ENCODE measurements at places on chromosomes 12 and 14. TPM values are rescaled to one million over a fixed set of nuclear protein-coding genes. Genes with fewer than 3 reads are reported as not detected.

The DLK1 gene
- 5.3 TPM for total RNA-seq

The SDSL gene
- total RNA-seq = 10.9 TPM

The DDX24 gene
- 142 TPM for total RNA-seq

The GPR135 gene
- total RNA-seq = 6.0 TPM

- H3K27ac ChIP-seq = no peak overlapping the region
- no peaks in the 10 kb centered on the region for H3K27me3 ChIP-seq
- H3K4me1 ChIP-seq = no peaks in the 10 kb centered on the region
- no peak overlapping the region for H3K4me3 ChIP-seq
These were observed 293.0 kb upstream of the TBX3 start for GRCh38 chr12:114976959-114977358.

- H3K4me3 ChIP-seq = no peak overlapping the region
- H3K27me3 ChIP-seq = no peaks in the 10 kb centered on the region
- H3K4me1 ChIP-seq = peaks cover 39% of the 10 kb centered on the region
- no peak for DNase-seq
These were observed 46.5 kb downstream of the ELK3 start for GRCh38 chr12:96240656-96241055.

GRCh38 chr12:76020731-76021672 is 10.6 kb downstream of the PHLDA1 start:
- no peaks in the 10 kb centered on the region for H3K36me3 ChIP-seq
- H3K4me3 ChIP-seq = no peak overlapping the region
- DNase-seq = no peak
- H3K27me3 ChIP-seq = no peaks in the 10 kb centered on the region
- peak overlapping the region; percentile 29 for H3K27ac ChIP-seq

DNA sequence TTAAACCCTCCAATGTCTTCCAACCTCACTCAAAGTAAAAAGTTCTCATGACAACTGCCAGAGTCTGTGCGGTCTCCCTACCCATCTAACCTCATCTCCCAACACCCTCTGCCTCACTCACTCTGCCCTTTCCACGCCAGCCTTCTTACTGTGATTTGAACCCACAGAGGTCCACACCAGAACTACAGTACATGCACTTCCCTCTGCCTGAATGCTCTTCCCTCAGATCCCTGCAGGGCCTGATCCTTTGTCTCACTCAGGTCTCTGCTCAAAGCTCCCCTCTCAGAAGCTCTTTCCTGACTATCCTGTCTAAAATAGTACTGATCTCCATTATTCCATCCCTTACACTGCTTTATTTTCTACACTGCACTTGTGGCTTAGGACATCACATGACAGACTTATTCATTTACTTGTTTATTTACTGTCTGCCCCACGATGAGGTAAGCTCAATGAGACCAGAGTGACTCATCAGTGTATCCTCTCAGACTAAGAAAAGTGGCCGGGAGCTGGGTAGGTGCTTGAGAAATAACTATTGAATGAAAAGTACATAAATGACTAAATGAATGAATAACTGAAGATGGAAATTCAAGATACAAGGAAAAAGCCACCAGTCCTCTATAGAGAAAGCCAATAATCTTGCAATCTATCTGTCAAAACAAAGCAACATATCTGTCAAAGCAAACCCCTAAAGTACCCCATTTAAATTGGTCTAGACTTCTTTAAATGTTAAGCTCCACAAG is 17.1 kb downstream of the POMT2 start:
- peaks cover 17% of the 10 kb centered on the region for H3K36me3 ChIP-seq
- H3K27ac ChIP-seq = peak overlapping the region; percentile 30
- no peak for DNase-seq
- H3K4me3 ChIP-seq = no peak overlapping the region

DNA sequence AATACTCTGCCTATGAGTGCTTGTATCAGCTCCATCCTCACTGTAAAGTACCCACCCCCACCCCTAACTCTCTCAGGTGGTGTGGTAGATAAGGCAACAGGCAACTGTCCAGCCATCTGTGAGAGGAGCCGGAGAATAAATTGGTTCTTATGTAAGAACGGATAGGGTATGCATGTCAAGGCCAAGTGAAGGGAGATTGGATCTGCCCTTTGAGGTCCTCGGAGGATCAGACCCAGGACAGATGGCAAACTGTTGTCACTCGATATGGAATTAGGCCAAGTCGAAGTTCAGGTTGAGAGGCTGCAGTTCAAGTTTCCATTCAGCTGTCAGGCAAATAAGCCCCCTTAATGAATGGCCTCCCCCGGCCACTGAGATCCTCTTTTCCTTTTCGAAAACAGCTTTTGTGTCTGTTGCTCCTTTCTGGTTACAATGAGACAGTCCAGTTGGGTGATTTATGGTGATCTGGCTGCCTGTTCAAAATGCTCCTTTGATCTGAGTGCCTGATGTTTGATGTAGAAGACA is 120.3 kb downstream of the VRK1 start:
- no peak for DNase-seq
- H3K27ac ChIP-seq = no peak overlapping the region
- no peaks in the 10 kb centered on the region for H3K27me3 ChIP-seq
- no peaks in the 10 kb centered on the region for H3K4me1 ChIP-seq

DNA sequence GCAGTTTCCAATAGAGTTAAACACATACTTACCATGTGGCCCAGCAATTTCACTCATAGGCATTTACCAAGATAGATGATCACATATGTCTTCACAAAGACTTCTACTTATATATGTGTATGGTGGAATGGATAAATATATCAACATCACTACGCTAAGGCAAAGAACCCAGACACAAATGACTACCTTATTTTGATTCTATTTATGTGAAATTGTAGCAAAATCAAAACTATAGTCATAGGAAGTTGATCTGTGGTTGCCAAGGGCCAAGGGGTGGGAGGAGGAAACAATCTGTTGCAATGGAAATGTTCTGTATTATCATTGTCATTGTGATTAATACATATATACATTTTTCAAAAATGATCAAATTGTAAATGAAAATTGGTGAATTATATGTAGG is 47.7 kb upstream of the ANP32D start:
- no peak overlapping the region for H3K27ac ChIP-seq
- H3K27me3 ChIP-seq = no peaks in the 10 kb centered on the region
- no peak for DNase-seq
- H3K36me3 ChIP-seq = no peaks in the 10 kb centered on the region

DNA sequence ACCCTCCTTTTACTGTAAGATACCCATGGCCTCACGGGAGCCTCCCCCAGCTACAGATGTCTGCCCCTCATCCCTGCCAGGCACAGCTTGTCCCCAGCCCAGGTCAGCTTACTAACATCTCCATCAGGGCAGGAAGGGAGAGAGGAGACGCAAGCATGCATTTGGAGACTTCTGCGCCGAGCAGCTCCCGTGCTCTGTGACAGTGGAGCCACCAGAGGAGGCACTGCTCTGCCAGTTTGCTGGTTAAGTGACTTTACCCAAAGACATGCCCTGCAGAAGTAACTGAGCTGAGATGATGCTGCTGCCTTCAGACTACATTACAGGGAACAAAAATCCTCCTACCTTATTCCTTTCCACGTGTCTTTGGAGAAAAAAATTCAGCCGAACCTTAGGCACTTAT is 133.4 kb downstream of the ESRRB start:
- peak; percentile 67 for DNase-seq
- no peak overlapping the region for H3K27ac ChIP-seq
- H3K4me3 ChIP-seq = no peak overlapping the region

DNA sequence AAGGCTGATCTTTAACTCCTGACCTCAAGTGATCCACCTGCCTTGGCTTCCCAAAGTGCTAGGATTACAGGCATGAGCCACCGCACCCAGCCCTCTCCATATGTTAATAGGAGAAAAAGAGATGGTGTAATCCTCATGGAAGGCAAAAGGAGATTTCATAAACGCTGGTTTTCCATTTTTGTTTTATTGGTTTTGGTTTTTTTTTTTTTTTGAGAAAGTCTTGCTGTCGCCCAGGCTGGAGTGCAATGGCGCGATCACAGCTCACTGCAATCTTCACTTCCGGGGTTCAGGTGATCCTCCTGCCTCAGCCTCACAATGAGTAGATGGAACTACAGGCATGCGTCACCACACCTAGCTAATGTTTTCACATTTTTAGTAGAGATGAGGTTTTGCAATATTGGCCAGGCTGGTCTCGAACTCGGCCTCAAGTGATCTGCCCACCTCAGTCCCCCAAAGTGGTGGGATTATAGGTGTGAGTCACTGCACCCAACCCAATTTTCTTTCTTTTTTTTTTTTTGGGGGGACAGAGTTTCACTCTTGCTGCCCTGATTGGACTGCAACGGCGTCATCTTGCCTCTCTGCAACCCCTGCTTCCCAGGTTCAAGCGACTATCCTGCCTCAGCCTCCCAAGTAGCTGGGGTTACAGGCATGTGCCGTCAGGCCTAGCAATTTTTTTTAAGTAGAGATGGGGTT is 8.1 kb downstream of the PTGES3 start:
- H3K36me3 ChIP-seq = peaks cover 15% of the 10 kb centered on the region
- no peak for DNase-seq
- H3K4me3 ChIP-seq = no peak overlapping the region
- no peaks in the 10 kb centered on the region for H3K27me3 ChIP-seq

DNA sequence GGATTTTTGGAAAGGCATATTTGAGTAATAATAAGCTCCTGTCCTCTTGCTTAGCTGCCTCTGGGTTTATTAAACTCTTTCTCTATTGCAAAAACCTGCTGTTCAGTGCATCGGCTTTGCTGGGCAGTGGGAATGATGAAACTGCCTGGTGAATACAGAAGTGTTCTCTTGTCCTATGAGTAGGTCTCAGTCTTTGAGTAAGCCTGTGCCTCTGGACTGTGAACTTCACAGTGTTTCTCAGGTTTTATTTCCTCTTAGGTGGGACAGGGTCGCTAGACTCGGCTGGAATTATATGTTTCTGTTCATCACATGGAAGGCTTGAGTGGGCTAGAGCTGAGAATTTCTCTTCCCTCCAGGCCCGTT is 46.4 kb downstream of the CRADD start:
- no peak overlapping the region for H3K4me3 ChIP-seq
- no peaks in the 10 kb centered on the region for H3K4me1 ChIP-seq
- DNase-seq = no peak
- H3K36me3 ChIP-seq = no peaks in the 10 kb centered on the region
- H3K27me3 ChIP-seq = no peaks in the 10 kb centered on the region

GRCh38 chr12:39329018-39329417 is 113.9 kb downstream of the KIF21A start:
- H3K27me3 ChIP-seq = no peaks in the 10 kb centered on the region
- H3K36me3 ChIP-seq = peaks cover 12% of the 10 kb centered on the region
- H3K27ac ChIP-seq = no peak overlapping the region
- no peaks in the 10 kb centered on the region for H3K4me1 ChIP-seq
- no peak for DNase-seq

GRCh38 chr14:104893435-104894207 is 28.6 kb downstream of the CEP170B start:
- peaks cover 12% of the 10 kb centered on the region for H3K4me1 ChIP-seq
- no peak overlapping the region for H3K4me3 ChIP-seq
- H3K36me3 ChIP-seq = peaks cover 67% of the 10 kb centered on the region
- H3K27ac ChIP-seq = no peak overlapping the region

- no peak for DNase-seq
- no peak overlapping the region for H3K4me3 ChIP-seq
- H3K36me3 ChIP-seq = peaks cover 19% of the 10 kb centered on the region
- no peak overlapping the region for H3K27ac ChIP-seq
- H3K27me3 ChIP-seq = no peaks in the 10 kb centered on the region
These were observed 334.6 kb upstream of the FKBP4 start for GRCh38 chr12:2460051-2460670.
